ENCODE measurements at places on chromosomes 3 and 15. TPM values are rescaled to one million over a fixed set of nuclear protein-coding genes. Genes with fewer than 3 reads are reported as not detected.

Gene SHC4
- total RNA-seq: 0.16 TPM

DNA sequence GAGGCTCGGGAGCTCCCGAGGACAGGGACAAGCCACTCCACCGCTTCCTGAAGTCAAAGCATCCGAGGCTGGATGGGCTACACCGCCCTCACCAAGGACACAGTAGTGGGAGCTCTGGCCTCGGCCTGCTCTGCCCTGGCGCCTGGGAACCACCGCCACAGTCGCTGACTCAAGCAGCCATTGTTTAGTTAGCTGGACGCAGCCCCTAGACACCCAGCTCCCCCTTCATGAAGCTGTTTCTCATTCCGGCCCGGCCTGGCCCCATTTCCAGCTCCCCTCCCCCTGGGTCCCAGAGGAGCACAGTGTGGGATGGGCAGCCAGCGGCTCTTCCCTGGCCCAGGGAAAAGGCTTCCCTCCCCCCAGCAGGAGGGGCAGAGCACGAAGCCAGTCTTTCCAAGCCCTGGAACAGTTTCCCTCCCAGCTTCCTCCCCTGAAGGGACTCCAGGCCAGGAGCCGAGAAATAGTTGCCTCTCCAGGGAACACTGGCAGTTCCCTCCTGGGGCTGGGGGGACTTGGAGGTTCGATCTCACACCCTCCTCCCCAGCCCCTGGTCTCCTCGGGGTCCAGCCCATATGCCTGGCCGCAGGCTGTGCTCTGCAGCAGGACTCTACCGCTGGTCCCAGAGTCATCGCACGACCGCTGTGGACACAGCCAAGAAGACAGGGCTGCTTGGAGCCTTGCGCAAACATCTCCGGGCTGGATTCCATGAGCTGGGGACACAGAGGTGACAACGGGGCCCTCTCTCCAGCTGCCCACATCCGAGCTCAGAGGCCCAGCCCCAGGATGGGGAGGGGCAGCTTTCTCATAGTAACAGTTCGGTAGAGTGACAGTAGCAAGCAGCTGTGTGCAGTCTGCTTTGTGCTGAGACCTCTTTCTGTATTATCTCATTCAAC, 10.0 kb downstream of the PLXND1 start:
- no peak for DNase-seq
- no peaks in the 10 kb centered on the region for H3K4me1 ChIP-seq
- no peaks in the 10 kb centered on the region for H3K36me3 ChIP-seq
- H3K27me3 ChIP-seq: no peaks in the 10 kb centered on the region
- H3K4me3 ChIP-seq: no peak overlapping the region
- H3K27ac ChIP-seq: no peak overlapping the region

GRCh38 chr15:61756071-61756820, 304.0 kb downstream of the VPS13C start:
- no peak overlapping the region for H3K4me3 ChIP-seq
- no peaks in the 10 kb centered on the region for H3K4me1 ChIP-seq
- H3K27me3 ChIP-seq: no peaks in the 10 kb centered on the region

Gene UROC1
- total RNA-seq: not detected

Gene ACTRT3
- total RNA-seq: 0.35 TPM

DNA sequence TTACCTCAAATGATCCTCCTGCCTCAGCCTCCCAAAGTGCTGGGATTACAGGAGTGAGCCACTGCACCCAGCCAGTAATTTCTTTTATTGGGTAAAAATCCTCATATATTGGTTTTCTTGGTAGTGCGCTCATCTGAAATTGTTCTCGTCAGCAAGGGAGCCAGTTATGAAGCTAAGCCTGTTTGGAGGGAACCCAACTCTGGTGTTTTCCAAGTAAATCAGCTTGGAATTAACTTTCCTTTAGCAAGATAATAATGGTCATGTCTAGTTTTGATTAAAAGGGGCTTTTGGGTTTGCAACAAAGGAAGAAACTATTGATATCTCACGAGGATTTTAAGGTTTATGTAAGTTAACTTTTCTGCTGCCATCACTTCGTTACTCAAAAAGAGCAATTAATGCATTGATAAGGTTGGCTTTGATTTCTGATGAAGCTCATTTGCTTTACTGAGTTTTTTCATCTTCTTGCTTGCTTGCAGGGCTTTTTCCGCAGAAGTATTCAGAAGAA, 72.7 kb downstream of the RARB start:
- no peaks in the 10 kb centered on the region for H3K27me3 ChIP-seq
- H3K4me3 ChIP-seq: no peak overlapping the region
- no peak for DNase-seq
- no peaks in the 10 kb centered on the region for H3K36me3 ChIP-seq
- no peaks in the 10 kb centered on the region for H3K4me1 ChIP-seq
- H3K27ac ChIP-seq: no peak overlapping the region

GRCh38 chr3:133940536-133940935, 44.9 kb upstream of the RAB6B start:
- H3K27ac ChIP-seq: no peak overlapping the region
- H3K36me3 ChIP-seq: no peaks in the 10 kb centered on the region
- no peak for DNase-seq
- no peak overlapping the region for H3K4me3 ChIP-seq

DNA sequence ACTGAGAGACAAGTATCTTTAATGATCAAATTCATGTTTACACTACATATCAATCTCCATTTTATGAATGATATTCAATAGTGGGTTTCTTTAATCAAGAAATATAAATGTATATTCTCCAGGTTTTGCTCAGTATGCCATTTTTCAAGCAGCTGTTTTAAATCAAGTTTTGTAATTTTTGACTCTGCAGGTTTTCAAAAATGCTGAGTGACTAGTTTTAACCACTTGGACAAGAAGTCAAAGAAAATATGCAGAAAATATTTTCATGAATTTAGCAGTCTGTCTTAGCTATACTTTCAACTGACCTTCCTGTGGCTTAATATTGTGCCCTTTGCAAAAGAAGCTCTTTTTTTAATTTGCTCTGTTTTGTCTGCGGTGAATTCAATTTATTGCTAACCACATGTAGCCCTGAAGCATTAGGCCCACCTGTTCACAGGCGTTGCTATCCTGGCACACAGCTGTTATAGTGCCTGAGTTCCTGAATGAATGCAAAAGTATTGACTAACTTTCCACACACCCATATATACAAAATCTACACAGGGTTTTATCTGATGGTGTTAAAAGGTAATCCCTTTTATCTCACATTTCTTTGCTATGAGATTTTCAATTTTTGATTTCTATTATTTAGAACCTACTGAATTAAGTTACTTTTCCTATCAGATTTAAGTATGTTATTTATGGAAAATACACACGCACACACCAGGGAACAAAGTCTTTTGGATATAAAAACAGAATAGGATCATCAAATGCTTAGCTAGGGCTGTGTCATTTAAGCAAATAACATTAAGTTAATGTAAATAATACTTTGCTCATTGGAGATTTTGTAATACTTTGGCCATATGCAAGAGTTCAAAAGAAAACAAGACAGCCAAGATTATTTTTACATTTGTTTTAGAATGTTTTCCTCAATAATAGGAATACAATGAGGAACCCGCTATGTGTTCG, 1166.1 kb upstream of the GBE1 start:
- H3K27me3 ChIP-seq: no peaks in the 10 kb centered on the region
- no peaks in the 10 kb centered on the region for H3K36me3 ChIP-seq
- H3K4me3 ChIP-seq: no peak overlapping the region

DNA sequence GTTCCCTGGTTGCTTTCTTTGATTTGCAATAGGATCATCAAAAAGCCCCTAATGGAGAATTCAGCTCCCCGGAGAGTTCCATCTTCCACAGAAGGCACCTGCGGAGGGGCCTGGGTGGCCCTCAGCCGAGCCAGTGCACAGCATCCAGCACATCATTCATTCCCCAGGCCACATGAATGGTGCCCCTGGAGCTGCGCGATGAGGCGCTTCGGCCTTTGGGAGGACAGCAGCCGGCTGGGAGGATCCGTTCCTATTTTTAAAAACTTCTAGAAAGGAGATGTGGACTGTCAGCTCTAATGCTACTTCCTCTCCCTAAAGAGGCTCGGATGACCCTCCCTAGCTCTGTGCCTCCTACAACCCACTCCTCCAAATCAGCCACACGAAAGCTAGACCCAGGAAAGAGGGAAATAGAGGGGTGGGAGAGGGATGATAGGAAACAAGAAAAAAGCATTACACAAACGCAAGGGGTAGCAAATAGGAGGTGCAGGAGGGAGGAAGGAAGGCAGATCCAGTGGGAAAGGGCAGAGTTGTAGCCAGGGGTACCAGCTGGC, 20.3 kb downstream of the EHD4 start:
- no peaks in the 10 kb centered on the region for H3K27me3 ChIP-seq
- no peak overlapping the region for H3K4me3 ChIP-seq
- H3K27ac ChIP-seq: peak overlapping the region; percentile 66

- no peaks in the 10 kb centered on the region for H3K4me1 ChIP-seq
- no peak overlapping the region for H3K4me3 ChIP-seq
- no peak for DNase-seq
- no peak overlapping the region for H3K27ac ChIP-seq
- no peaks in the 10 kb centered on the region for H3K36me3 ChIP-seq
Observed at GRCh38 chr3:2992534-2992933, 117.6 kb downstream of the IL5RA start.

Gene FBN1
- 6.1 TPM for total RNA-seq

- H3K4me1 ChIP-seq: no peaks in the 10 kb centered on the region
- DNase-seq: no peak
- no peak overlapping the region for H3K4me3 ChIP-seq
- no peaks in the 10 kb centered on the region for H3K36me3 ChIP-seq
- H3K27ac ChIP-seq: no peak overlapping the region
Observed at GRCh38 chr3:29718661-29719065, 437.8 kb downstream of the RBMS3 start.

DNA sequence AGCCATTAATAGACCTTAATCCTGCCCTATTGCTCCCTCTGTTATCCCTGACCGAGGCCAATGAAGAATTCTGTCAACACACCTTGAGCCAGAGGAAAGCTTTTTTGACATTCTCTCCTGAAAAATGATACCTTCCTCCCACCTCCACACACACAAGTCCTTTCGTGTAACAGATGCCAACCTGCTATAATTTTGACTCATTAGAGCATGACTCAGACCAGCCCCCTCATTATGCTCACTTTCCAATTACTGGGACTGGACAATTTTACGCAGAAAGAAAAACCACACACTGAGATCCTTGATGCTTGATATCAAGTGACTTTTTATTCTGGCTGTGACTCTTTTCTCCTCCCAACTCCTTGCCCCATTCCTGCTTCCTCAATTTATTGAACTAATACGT, 50.9 kb downstream of the LSAMP start:
- H3K27ac ChIP-seq: no peak overlapping the region
- H3K27me3 ChIP-seq: no peaks in the 10 kb centered on the region
- no peaks in the 10 kb centered on the region for H3K4me1 ChIP-seq
- no peaks in the 10 kb centered on the region for H3K36me3 ChIP-seq
- no peak for DNase-seq

Gene KNG1
- total RNA-seq: 0.51 TPM

Gene SNTN
- total RNA-seq: not detected

DNA sequence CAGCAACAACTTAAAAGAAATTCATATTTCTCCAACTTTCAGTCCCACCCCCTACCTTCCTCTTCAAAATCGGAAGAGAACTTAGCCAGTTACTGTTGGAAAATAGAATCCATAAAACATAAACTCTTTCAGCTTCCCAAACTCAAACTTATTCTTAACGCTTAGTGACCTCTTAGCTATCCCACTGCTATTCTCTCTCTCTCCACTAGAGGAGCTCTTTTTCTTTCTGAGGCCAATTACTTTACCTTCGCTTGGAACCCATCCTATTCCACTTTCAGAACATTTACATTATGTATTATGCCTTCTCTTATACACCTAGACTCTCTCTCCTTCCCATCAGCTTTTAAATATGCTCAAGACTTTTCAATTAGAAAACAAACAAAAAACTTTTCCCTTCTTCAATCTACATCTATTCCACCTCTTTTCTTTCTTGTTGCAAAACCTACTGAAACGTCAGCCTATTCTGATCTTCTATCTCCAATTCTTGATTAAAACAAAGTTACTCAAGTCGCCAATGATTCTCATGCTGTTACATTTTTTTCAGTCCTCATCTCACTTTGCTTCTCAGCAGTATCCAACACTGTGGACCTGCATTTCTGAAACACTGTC, 13.4 kb upstream of the GHSR start:
- DNase-seq: no peak
- no peak overlapping the region for H3K4me3 ChIP-seq
- H3K27ac ChIP-seq: no peak overlapping the region
- H3K4me1 ChIP-seq: no peaks in the 10 kb centered on the region

GRCh38 chr3:28348629-28349468, at the start of the genes AZI2 and ZCWPW2:
AZI2 (minus strand) TSS chr3:28348824; CDS start chr3:28340617, 8,207 bp downstream.
ZCWPW2 (plus strand) TSS chr3:28348721; CDS start chr3:28413069, 64,348 bp downstream.
- H3K4me3 ChIP-seq: peak within 1 kb of the TSS; percentile 58
- H3K27me3 ChIP-seq: no peaks in the 10 kb centered on the region
- no peaks in the 10 kb centered on the region for H3K36me3 ChIP-seq
- H3K27ac ChIP-seq: peak within 1 kb of the TSS; percentile 99

Gene SAMD7
- total RNA-seq: not detected

DNA sequence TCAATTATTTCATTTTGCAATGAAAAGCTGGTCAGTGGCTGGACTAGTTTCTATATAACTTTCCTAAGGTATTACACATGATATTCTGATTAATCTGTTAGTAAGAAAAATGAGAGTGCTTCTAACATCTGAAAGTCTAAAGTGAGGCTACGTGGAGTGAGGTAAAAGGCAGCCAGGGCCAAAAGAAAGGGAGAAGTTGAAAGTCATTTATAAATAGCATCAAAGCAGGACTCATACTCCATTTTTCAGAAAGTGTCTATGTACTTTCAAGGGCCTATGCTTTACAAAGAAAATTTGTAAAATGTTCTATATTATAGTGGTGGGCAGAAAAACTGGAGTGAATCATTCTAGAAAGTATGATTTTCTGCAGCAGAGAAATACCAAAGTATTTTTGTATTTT, 80.0 kb downstream of the CSNK1G1 start:
- no peaks in the 10 kb centered on the region for H3K36me3 ChIP-seq
- no peak overlapping the region for H3K4me3 ChIP-seq
- no peaks in the 10 kb centered on the region for H3K4me1 ChIP-seq

GRCh38 chr3:153260681-153261080, 98.7 kb downstream of the RAP2B start:
- H3K4me3 ChIP-seq: no peak overlapping the region
- no peak for DNase-seq
- no peak overlapping the region for H3K27ac ChIP-seq
- H3K27me3 ChIP-seq: no peaks in the 10 kb centered on the region
- no peaks in the 10 kb centered on the region for H3K4me1 ChIP-seq
- no peaks in the 10 kb centered on the region for H3K36me3 ChIP-seq

DNA sequence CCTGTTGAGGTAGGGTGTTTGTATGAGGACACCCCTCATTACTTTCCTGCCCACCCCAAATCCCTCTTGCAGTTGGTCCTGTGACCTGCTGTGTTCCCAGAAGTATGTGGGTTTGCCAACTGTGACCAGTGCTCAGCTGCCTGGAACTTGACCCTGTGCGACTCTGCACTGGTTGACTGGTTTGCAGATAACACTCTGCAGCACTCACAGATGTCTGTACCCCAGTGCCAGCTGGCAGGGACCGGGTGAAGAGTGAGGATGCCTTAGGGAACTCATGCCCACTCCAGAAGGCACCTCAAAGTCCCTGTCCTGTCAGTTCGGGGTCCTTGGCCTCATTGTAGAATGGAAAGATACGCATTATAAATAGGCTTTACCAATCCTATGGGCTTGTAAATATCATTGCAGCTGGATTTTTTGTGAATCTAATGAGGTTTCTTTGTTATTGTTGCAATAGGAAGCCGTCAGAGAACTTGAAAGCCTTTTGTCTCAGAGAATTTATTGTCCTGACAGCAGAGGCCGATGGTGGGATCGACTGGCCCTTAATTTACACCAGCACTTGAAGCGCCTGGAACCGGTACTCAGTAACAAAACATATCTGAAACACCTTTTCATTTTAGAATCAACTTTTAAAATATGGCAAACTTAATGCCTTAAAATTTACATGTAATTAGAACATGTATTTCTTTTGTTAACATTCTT, 18.2 kb downstream of the FAN1 start:
- no peaks in the 10 kb centered on the region for H3K4me1 ChIP-seq
- H3K27me3 ChIP-seq: no peaks in the 10 kb centered on the region
- no peak overlapping the region for H3K4me3 ChIP-seq
- DNase-seq: no peak
- no peak overlapping the region for H3K27ac ChIP-seq
- peaks cover 4% of the 10 kb centered on the region for H3K36me3 ChIP-seq

Measured in pancreas (tissue), 10 donors.